ENCODE measurements at places on chromosomes 6 and 20. TPM values are rescaled to one million over a fixed set of nuclear protein-coding genes. Genes with fewer than 3 reads are reported as not detected.

DNA sequence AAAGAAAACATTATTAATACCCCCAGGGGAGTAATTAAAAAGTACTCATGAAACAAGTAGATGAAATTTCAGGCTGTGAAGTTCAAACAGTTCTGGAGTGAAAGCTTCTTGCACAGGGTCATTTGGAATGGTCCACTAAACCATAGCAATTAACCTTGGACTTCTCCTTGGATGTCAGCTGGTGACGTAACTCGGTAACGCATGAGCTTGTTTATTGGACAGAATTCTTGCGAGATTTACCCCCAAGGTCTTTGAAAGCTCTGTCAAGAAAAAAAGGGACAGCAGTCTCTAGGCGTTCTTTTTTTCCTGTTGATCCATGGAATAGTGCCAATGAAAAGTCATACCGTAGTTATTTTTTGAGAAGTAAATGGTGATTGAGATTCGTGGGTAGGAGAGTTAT lies 2.2 kb downstream of the CD83 start:
- DNase-seq = no peak

GRCh38 chr20:11522366-11522741 lies 395.3 kb upstream of the BTBD3 start:
- no peak for DNase-seq

GRCh38 chr6:55034752-55035151 lies 139.6 kb upstream of the HCRTR2 start:
- DNase-seq = no peak

- DNase-seq = no peak
These were observed 21.7 kb upstream of the SENP6 start for GRCh38 chr6:75579951-75580350.

- no peak for DNase-seq
These were observed 163.6 kb upstream of the CENPW start for GRCh38 chr6:126176282-126176681.

DNA sequence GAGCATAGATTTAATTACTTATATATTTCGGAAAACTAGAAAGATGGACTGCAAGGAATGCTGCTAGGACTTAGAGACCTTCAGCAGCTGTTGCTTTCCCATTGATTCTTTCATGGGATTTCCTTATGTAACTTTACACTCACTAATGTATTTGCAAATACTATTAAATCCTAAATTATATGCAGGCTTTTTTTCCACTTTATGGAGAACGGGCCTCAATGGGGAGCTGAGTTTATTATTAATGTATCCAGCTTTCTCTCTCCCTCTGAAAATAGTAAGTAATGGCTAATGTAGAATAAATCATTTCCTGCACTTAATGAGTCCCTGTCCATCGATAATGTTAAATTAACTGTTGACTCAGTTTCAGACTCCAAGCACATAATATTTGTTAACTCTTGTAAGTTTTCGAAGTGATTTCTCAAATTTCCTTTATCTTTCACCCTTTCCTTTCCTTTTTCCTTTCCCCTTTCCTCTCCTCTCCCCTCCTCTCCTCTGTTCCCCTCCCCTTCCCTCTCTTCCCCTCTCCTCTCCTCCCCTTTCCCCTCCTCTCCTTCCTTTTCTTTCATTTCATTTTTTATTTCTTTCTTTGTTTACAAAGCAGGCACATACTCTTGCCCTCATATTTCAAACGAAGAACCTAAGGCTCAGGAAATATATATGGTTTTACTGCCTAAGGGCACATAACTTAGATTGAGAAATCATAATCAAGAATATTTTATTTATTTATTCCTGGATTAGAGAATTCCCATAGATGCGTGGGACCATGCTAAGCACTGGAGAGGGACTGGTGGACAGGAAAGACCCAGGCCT lies 503.6 kb downstream of the MMUT start:
- DNase-seq = no peak

- no peak for DNase-seq
These were observed 100.9 kb upstream of the NFATC2 start for GRCh38 chr20:51643390-51643789.

DNA sequence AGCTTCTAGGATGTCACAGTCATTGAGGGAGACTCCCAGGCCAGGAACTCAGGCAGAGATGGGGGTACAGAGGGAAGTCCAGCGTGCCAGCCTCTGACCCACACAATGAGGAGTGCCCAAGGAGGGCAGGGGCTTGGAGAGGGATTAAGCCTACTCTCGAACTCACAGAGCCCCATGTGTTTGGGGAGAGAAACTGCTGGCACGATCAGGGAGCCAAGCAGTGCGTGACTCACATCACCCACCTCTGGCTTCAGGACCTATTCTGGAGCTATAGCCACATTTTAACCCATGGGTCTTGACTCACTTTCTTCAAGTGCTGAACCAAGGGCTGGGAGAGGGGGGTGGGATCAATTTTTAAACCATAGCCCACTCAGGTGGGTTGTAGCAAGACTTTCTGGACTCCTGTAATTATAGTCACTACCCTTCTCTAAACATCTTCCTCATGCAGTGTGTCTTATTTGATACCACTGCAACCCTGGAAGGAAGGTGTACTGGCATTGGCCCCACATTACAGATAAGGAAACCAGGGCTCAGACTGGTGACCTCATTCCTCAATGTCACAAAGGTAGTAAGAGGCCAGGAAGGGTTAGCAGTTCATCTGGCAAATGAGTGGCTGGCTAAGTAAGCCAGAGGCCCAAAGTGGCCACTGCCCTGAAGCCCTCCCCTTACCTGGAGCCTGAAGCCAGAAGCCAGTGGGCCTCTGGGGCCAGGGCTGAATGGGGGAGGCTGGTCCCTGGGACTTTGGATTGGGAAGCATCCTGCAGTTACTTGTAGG lies 12.0 kb downstream of the FOXP4 start:
- DNase-seq = no peak

Gene TPX2
- total RNA-seq = 164 TPM

DNA sequence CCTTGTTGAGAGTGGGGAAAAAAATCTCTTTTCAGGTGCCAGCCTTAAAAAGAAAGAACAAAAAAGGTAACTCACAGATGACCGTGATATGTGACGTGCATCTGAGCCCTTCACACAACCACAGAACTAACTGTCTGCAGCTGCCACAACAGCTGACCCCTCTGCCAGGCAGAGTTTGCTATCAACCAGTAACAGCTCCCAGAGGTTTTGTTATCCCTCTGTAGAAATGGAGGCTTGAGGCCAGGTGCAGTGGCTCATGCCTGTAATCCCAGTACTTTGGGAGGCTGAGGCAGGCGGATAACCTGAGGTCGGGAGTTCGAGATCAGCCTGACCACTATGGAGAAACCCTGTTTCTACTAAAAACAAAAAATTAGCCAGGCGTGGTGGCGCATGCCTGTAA lies 42.8 kb downstream of the SLC52A3 start:
- DNase-seq = no peak

Gene CBLN4
- not detected for total RNA-seq

GRCh38 chr20:57048027-57048869 lies 218.2 kb downstream of the BMP7 start:
- peak; percentile 89 for DNase-seq

- no peak for DNase-seq
These were observed 615.3 kb downstream of the TFAP2A start for GRCh38 chr6:9799582-9799981.

DNA sequence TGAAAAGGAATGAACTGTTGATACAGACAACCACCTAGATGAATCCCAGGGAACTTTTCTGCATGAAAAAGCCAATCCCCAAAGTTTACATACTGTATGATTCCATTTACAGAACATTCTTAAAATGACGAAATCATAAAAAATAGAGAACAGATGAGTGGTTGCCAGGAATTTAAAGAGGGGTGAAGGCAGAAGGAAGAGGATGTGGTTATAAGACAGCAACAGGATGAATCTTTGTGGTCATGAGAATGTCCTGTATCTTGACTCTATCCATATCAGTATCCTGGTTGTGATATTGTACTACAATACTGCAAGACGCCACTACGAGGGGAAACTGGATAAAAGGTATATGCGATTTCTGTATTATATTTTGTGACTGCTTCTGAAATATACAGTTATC lies 70.1 kb upstream of the EMILIN3 start:
- DNase-seq = no peak

Gene SAMD3
- total RNA-seq = not detected

Gene CDK5RAP1
- total RNA-seq = 39.7 TPM

Gene HLA-DRB1
- total RNA-seq = 3.1 TPM

DNA sequence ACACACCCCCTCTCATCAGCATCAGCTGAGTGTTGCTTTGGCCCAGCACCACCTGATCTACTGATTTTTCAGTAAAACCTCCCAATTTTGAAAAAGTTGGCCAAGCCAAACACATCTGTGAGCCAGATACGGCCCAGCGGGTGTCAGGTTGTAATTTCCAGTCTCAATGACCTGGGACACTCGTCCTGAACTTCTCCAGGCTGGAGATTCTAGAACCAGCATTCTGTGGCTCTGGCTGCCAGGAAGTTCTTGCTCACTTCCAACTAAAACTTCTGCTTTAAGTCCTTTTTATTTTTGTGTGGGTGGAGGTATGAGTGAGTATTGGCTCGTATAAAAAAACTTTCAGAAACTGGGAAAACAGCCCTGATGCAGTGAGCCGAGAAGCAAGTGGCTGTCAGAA lies 5.1 kb downstream of the KIAA1755 start:
- no peak for DNase-seq

- no peak for DNase-seq
These were observed 73.3 kb downstream of the HUS1B start for GRCh38 chr6:583635-584034.

Gene TMEM30A
- total RNA-seq = 78.2 TPM

Gene TSHZ2
- total RNA-seq = not detected

DNA sequence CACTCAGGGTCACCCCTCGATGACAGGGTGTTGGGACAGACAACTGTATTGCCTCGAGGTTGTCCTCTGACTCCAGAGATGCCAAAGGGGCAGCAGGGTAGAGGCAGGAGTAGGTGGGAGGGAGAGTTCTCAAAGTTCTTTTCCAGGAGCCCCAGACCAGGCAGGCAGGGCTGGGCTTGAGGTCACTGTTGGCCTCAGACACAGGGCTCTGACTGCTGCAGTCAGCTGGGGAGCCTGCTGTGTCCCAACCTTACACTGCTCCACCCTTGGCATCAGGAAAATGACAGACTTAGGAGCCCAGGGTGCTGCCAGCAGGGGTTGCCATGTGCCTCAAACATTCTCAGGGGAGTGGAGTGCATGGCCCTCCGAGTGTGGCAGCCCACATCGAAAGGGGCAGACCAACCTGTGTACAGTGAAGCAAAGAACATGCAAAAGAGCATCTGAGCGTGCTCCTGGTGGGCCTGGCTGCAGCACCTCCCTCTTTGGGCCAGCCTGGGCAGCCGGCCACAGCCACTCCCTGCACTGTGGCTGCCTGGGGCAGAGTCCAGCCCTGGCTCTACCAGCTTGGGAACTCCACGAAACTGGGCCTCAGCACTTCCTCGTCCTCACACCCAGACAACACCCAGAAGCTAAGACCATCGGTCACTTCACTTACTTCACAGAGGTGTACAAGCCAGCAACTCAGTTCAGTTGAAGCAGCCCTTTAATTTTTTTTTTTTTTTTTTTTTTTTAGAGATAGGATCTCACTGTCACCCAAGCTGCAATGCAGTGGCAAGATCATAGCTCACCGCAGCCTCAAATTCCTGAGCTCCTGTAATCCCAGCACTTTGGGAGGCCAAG lies 24.0 kb downstream of the C6orf132 start:
- peak; percentile 99 for DNase-seq

Gene SOX18
- total RNA-seq = 0.83 TPM

DNA sequence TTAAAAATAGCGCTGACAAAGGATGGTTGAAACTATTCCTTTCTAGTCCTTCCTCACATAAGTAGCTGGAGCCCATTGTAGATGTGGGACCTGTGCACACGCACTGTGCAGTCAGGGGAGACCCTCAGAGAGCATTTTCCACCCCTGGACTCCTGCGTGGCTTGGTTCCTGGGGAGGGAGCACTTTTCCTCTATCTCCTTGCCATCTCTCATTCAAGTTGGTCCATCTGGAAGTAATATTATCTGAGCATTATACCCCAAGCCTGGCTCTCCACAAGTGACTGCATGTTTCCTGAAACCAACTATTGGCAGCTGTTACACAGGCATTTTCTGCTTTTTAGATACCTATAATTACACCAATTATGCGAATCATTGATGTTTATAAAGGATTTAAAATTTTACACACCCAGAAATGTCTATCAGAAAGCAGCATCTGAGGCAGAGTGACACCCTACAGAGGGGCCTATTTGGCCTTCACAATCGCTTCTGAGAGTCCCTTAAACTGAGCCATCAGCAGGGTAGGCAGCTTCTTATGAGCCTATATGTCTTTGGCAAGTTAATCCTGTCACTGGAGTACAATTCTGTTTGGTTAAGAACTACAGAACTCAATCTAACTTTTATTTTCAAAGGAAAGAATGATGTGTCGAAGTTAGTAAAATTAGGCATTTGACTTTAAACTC lies 18.7 kb downstream of the SOX4 start:
- DNase-seq = no peak

Gene PSORS1C2
- not detected for total RNA-seq

DNA sequence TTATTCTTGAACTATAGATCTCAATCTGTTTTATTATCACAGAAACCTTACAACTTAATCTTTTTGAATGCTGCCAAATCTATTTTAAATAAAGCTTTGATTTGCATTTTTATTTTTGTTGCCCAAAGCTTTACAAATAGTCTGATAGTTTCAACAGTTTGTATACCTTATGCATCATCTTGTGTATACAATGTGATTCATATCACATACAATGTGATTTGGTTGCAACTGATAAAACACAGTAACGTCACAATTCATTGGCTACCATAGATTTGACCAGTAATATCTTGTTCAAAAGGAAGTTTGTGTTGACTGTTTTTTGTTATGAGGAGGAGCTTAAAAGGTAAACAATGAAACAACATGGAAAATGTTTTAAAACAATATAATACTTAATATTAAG lies 110.9 kb downstream of the EYA4 start:
- DNase-seq = no peak

DNA sequence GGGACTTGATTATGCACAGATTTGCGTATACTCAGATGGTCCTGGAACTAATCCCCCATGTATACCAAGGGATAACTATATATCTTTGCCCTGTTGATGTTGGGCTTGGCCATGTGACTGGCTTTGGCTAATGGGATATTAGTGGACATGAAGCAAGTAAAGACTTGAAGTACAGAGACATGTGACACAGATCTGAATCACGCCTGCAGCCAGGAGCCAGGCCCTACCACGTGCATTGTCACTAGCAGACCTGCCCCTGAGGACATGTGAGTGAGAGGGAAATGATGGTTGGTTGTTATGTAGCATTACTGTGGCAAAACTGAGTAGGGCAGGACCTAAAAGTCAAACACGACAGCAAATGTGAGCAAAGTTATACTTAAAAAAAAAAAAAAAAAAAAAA lies 155.7 kb downstream of the AKAP7 start:
- DNase-seq = no peak

- no peak for DNase-seq
These were observed 10.5 kb downstream of the DNAH8 start for GRCh38 chr6:38725414-38726183.
